Large intestine (tissue), 12 donors: ENCODE measurements at places on chromosomes 12 and 14. TPM values are rescaled to one million over a fixed set of nuclear protein-coding genes. Genes with fewer than 3 reads are reported as not detected.

- peaks cover 19% of the 10 kb centered on the region for H3K4me1 ChIP-seq
- H3K27me3 ChIP-seq: no peaks in the 10 kb centered on the region
- no peak overlapping the region for H3K27ac ChIP-seq
Observed at GRCh38 chr14:104721505-104722431, 2.3 kb upstream of the ADSS1 start.

Gene MYF6
- polyA plus RNA-seq: 0.21 TPM

DNA sequence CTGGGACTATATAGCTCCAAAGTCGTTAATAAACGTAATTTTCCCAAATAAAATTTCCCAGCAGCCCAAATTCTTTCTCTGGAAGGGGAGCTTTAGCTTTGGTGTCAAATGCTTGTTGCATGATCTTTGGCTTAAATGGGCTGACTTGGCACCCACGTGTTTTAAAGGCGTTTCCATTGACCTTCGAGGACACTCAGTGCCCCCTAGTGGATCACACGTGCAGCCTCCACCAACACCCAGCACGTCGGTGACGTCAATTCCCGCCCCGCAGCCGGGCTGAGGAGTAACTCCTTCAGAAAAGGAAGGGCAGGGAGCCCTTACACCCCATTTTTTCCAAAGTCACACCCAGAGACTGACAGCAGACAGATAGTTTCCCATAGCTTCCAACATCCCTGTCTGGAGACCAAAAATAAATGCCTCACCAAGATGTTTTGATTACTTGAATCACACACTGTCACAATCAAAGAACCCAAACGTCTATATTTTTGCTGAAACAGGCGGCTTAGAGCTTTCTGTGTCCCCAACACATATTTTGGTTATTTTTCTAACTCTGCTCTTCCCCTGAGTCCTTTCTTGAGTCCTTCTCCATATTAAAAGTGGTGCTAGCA is 707.9 kb downstream of the AACS start:
- H3K36me3 ChIP-seq: no peaks in the 10 kb centered on the region
- H3K4me3 ChIP-seq: no peak overlapping the region
- no peak overlapping the region for H3K27ac ChIP-seq
- no peak for DNase-seq
- H3K4me1 ChIP-seq: no peaks in the 10 kb centered on the region

GRCh38 chr12:109173443-109174240 is 57.3 kb downstream of the ACACB start:
- no peaks in the 10 kb centered on the region for H3K27me3 ChIP-seq
- H3K27ac ChIP-seq: no peak overlapping the region
- DNase-seq: no peak
- no peaks in the 10 kb centered on the region for H3K4me1 ChIP-seq
- H3K4me3 ChIP-seq: no peak overlapping the region

DNA sequence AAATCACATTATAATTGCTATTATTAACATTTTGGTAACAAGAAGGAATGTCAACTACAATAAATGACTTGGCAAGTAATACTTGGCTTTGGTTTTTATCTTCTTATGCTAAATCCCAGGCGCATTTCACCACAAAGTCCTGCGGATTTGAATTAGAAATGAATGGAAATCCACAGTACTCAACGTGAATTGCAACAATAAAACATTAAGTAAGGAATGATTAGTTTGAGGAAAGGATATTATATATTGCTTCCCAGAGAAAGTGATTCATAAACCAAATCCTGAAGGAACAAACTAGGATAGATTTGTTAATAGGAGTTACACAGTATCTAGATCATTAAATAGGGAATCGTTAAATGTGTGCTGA is 1089.7 kb downstream of the TRHDE start:
- no peaks in the 10 kb centered on the region for H3K4me1 ChIP-seq
- no peaks in the 10 kb centered on the region for H3K27me3 ChIP-seq
- no peak for DNase-seq
- no peak overlapping the region for H3K4me3 ChIP-seq
- H3K27ac ChIP-seq: no peak overlapping the region

Gene CGRRF1
- polyA plus RNA-seq: 16.0 TPM

Gene CHGA
- polyA plus RNA-seq: 708 TPM

DNA sequence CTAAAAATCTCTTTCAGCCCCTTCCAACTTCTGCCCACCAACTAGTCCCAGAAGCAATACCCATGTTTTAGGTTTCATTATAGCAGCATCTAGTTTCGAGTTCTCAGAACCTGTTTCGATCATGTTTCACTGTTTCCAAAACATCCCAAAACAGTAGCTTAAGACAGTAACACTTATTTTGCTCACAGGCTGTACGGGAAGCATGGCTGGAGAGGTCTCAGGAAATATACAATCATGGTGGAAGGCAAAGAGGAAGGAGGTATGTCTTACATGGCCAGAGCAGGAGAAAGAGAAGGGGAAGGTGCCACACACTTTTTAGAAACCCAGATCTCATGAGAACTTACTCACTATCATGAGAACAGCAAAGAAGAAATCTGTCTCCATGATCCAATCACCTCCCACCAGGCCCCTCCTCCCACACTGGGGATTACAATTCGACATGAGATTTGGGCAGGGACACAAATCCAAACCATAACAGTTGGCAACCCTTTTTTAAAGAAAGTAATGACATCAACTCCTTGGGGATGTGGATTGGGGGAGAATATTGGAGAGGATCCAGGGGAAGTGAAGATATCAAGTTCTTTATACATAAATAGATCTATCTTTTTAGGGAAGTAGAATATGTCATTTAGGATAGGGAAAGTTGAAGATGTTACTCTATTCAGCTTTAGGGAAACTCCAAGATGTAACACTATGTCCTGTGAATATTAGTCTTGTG is 269.9 kb upstream of the PLEKHG7 start:
- no peaks in the 10 kb centered on the region for H3K4me1 ChIP-seq
- no peak overlapping the region for H3K27ac ChIP-seq
- no peaks in the 10 kb centered on the region for H3K27me3 ChIP-seq
- no peaks in the 10 kb centered on the region for H3K36me3 ChIP-seq

DNA sequence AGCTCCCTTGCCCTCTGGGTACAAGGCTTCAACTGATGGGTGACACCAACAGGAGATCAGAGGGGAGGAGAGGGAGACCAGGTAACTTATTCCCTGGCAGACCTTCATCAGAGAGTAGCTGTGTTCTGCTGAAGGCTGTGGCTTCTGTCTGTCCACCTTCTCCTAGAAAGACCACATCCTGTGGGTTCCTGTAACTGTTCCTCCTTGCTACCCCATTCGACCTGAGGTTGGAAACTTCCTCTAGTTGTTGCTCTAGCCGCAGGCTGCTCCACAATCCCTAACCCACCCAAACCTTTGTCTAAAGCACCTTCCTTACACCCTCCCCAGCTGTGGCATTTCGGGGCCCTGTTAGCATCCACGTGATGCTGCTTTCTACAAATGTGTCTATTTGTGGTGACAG is 454.2 kb downstream of the DPF3 start:
- H3K27ac ChIP-seq: no peak overlapping the region
- H3K36me3 ChIP-seq: no peaks in the 10 kb centered on the region
- peaks cover 3% of the 10 kb centered on the region for H3K27me3 ChIP-seq

DNA sequence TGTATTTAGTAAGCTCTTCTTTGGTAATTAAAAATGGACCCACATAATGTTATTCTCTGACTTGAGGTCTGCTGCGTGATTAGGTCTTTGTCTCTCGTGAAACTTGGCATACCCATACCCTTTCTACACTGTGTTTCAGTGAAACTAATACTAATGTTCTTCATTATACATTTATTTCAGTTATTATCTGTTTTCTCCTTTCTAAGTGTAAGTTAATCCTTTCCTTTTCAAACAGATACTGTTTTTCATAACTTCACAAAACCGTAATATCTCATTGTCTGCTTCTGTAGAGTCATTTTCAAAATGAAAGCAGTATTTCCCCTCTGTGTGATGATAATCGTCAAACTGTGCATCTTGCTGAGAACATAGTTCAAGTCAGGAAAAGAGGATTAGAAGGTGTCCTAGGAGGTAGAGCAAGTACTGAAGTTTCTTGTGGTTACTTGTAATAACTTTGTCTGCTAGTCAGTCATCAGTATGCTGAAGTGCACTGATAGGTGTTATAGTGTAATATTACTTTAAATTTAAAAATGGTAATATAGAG is 15.9 kb downstream of the PYROXD1 start:
- H3K4me1 ChIP-seq: no peaks in the 10 kb centered on the region
- H3K27me3 ChIP-seq: no peaks in the 10 kb centered on the region
- peaks cover 33% of the 10 kb centered on the region for H3K36me3 ChIP-seq
- no peak overlapping the region for H3K4me3 ChIP-seq
- no peak for DNase-seq

DNA sequence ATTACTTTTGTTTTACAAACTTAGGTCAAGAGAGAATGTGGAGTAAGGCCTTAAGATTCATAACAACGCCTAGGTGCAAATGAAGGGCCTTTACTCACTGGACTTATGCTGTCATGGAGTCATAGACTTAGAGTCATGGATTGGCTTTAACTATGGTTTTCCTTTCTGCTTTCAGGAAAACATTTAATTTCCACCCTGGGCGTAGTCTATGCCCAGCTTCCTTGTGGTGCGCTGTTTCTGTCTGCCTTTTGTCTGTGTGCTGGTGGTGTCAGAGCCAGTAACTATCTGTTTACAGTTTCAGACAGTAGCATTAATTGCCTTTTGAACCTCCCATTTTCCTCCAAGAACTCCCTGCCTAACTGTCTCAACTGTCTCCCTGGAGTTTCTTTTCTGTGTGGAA is 31.8 kb upstream of the COX6A1 start:
- DNase-seq: no peak
- H3K4me3 ChIP-seq: no peak overlapping the region
- no peak overlapping the region for H3K27ac ChIP-seq
- H3K36me3 ChIP-seq: no peaks in the 10 kb centered on the region
- H3K27me3 ChIP-seq: peaks cover 2% of the 10 kb centered on the region

Gene PTPN21
- 11.9 TPM for polyA plus RNA-seq

- H3K27ac ChIP-seq: no peak overlapping the region
- DNase-seq: no peak
- no peak overlapping the region for H3K4me3 ChIP-seq
- no peaks in the 10 kb centered on the region for H3K27me3 ChIP-seq
- no peaks in the 10 kb centered on the region for H3K36me3 ChIP-seq
Observed at GRCh38 chr12:3272958-3273357, 195.8 kb downstream of the TSPAN9 start.

Gene LRRC74A
- polyA plus RNA-seq: not detected

DNA sequence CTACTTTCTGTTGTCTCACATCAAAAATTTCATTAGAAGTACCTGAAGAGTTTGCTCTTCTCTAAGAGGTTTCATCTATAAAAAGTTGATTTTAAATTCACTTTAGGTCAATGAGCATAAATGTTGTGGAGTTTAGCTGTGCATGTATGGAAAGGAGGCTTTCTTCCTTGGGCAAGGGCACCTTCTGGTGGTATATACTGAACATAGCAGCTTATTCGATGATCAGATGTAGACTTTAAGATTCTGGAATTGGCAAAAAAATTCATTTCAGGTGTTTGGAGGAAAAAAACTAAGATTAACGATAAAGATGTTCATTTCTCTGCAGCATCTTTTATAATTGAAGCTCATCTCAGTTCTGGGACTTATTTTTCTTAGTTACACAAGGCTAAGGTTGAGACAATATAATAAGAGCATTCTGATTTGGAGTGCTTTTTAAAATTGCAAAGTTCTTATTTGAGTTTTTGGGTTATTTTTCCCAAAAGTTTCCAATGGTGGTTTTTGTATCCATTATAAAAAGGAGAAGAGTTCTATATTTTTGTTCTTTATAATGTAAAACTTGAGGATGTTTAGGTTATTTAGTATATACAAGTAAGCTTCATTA is 46.8 kb downstream of the TMEM117 start:
- no peaks in the 10 kb centered on the region for H3K4me1 ChIP-seq
- H3K27me3 ChIP-seq: no peaks in the 10 kb centered on the region
- peak; percentile 19 for DNase-seq
- no peak overlapping the region for H3K27ac ChIP-seq

DNA sequence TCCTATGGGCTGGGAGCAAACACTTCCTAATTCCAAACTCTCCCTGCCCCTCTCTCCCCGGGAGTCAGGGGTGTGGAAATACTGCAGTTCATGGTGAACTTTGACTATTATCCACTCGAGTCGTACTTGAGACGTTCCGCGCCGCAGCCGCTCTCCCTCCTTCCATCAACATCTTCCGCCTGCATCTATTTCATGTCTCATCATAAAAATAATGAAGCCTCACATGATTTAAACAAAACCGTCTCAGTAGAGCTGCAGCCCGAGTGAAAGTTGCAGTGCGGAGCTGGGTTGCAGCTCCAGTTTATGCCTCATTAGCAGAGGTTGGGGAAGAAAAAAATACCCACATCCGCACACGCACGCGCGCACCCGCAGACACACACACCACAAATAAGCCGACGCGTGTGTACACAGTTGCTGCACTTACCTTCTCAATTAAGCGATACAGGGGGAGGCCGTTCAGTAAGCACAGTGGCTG is 283 bp downstream of the LMO3 start:
- H3K4me1 ChIP-seq: peaks cover 3% of the 10 kb centered on the region
- DNase-seq: peak; percentile 16
- no peak overlapping the region for H3K27ac ChIP-seq

DNA sequence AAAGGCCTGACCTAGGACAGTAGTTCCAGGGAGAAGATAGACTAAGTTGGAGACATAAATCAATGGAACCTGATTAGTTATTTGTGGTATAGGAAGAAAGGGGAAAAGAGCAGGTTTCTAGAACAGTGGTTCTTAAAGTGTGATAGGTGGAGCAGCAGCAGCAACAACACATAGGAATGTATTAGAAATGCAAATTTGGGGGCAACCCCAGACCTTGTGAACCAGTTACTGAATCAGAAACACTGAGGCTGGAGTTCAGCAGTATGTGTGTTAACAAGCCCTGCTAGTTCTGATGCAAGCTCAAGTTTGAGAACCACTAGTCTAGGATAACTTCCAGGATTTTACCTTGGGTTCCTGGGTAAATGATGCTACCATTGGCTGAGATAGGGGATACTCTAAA is 308.7 kb downstream of the EMP1 start:
- no peak overlapping the region for H3K27ac ChIP-seq
- no peaks in the 10 kb centered on the region for H3K36me3 ChIP-seq
- no peaks in the 10 kb centered on the region for H3K27me3 ChIP-seq

DNA sequence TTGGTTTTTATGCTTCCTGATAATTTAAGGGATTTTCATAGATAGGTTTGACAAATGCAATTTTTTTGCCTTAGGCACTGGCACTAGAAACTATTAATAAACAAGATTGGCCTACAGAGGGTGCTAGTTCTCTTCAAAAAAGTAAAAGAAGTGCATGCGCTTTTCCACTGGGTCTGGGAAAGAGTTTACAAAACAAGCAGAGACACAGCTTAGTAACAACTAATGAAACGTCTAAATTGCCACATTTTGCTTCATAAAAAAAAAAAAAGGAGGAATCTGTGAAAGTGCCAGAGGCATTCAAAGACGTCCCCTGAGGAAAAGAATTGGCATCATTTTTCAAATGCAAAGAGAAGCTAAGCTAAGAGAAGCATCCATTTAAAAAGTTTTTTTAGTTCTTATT is 58.3 kb upstream of the EEA1 start:
- peak; percentile 56 for DNase-seq
- H3K36me3 ChIP-seq: no peaks in the 10 kb centered on the region
- H3K4me3 ChIP-seq: no peak overlapping the region
- peaks cover 13% of the 10 kb centered on the region for H3K4me1 ChIP-seq

GRCh38 chr14:103074729-103075367 is 9.2 kb upstream of the LBHD2 start:
- no peak overlapping the region for H3K27ac ChIP-seq
- H3K4me1 ChIP-seq: peaks cover 28% of the 10 kb centered on the region
- H3K4me3 ChIP-seq: peak overlapping the region; percentile 45
- H3K36me3 ChIP-seq: no peaks in the 10 kb centered on the region

GRCh38 chr14:87041290-87042020 is 951.5 kb downstream of the GALC start:
- no peak overlapping the region for H3K27ac ChIP-seq
- H3K4me3 ChIP-seq: no peak overlapping the region
- no peak for DNase-seq
- no peaks in the 10 kb centered on the region for H3K4me1 ChIP-seq
- no peaks in the 10 kb centered on the region for H3K27me3 ChIP-seq
- no peaks in the 10 kb centered on the region for H3K36me3 ChIP-seq
